ENCODE measurements at places on chromosomes 5 and 9.
A peak's percentile ranks its signal among the peaks of the same experiment; 100 is the strongest.

GRCh38 chr5:137706841-137707240, 29.0 kb downstream of the KLHL3 start:
- DNase-seq: no peak

DNA sequence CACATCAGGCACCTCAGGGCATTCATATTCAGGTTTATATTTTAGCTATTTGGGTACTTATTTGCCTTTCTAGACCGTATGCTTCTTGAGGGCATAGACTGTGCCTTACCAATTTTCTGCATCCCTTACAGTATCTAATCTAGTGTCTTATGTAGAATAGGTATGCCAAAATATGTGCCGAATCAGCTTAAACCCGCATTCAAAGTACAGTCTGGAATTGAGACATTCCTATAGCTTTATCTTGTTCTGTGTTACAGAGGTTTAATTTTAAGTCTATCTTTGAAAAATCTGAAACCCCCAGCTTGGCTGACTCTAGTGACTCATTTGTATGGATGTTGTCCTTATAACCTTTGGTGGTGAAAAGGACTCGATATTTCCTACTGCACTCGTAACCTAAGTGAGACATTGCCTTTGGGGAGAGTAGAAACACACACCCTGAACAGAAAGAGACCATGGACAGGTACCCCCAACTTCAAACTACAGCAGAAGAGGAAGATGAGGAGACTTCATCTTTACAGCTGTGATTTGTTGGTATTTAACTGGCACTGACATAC, 27.0 kb upstream of the TMOD1 start:
- DNase-seq: no peak

DNA sequence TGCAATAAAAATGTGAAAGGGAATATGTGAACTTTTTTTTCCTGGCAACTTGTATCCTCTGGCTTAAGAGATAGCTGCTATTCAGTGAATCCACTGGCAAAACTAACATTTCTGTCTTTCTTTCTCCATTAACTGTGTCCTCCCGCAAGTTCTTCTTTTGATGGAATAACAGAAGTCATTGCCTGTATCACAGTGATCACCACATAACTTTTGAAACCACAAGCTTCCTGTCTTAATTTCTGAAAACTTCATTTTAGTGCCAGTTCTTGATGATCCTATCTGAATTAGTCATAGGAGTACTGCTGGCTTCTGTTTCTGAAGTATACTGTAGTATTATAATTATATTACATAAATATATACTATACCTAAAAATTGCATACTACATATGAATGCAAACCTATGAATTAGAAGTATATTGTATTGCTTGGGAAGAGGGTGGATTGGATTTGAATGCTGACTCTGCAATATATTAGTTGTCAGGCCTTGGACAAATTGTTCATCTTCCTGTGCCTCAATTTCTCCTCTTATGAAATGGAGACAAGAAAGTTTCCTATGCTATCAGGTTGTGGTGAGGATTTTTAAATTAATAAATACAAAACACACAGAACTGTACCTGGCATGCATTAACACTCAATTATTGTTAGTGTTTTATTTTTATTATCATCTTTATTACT, 441.6 kb downstream of the CETN3 start:
- no peak for DNase-seq

DNA sequence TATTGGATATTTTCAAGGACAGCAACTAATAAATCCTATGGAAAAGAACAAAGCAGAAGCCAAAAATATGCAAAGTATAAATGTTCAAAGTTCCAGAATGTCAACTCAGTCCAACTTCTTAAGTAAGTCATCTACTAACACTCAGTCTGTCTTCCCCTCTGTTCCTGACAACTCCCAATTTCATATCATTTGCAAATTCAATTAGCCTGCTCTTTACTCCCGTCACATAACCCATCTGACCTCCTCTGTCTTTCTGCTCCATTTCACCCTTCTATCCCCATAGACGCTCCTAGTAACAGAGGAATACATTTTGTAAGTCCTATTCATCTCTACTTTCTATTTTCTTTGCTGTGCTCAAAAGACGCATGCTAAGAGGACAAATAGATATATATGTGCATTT, 659.8 kb upstream of the MEF2C start:
- no peak for DNase-seq

GRCh38 chr9:76650692-76651091, 113.5 kb upstream of the PCA3 start:
- DNase-seq: no peak

DNA sequence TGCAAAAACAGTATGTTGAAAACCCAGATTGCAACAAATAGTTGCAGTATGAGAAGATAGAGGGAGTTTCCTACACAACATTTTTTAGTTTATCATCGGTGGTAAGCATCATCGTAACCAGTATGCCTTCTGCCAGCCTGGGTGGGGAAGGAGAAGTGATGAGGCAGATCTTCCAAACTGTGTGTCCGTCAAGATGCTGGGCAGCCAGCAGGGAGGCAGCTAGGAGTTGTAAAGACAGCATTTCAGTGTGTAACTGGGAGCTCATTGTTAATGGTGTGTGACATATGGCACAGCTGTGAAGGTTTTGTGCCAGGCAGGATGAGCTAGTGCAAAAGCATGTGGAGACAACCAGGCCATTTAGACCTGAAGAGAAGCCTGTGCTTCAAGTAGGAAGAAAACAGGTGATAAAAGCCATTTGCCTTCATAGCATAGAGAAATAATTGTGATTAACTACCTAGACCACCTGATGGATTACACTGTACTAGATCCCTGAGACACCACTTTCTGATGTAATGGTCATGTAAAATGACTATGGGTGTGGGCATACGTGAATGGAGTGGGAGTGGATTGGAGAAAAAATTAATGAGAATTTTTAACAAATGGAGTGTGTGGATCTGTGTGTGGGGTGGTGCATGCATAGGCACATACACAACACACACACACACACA, 347.0 kb upstream of the ADAMTSL1 start:
- no peak for DNase-seq

GRCh38 chr9:101739311-101739710, 864 bp upstream of the GRIN3A start:
- DNase-seq: no peak

DNA sequence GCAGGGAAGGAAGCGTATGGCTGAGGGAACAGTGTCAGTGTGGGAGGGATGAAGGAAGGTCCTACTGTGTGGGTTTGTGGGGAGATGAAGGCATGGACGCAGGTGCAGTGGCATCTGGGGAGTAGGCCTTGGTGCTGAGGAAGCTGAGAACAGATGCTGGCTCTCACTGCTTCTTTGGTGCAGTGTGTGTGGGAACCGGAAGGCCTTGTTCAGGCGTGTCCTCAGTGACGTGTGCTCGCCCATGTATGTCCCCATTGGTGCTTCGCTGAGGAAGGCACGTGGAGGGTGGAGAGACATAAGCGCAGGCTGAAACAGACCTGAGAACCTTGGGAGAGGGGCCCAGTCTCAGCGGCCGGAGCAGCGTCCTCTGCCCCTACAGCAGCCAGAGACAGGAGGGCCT, 18.7 kb downstream of the ADAMTS13 start:
- no peak for DNase-seq

DNA sequence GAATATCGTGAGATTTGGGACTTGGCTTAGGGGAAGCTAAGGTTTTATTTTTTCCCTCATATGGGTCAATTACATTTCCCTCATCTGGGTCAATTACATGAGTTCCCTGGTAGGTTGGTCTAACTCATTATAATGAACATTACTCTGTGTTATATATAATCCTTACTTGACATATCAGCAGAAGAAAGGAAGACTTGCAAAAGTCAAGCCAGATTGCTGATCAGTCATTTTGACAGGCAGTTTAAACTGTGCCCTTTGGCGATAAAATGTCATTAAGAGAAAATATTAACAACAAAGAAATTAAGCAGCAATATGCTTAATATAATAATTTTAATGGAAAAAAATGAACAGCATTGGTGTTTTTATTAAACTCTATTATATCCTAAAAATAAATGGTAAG, 23.1 kb upstream of the TRPM3 start:
- DNase-seq: no peak

DNA sequence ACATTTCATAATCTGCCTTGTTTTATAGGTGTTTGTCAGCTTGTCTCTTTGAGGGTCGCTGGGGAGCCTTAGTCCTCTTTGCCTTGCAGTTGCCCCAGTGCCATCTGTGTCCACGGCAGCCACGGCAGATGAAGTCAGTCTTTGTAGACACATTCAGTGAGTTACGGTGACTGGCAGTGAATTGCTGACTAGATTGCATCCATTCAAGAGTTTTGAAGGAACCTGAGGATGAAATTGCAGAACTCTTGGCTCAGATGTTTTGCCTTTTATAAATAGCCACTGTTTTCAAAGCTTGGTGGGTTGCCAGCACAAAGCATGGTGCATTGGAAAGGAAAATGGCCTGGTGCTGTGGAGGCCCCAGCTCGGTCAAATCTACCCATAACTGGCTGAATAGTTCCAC, 125.6 kb downstream of the TRIO start:
- DNase-seq: no peak

GRCh38 chr5:124456249-124456648, 290.2 kb downstream of the ZNF608 start:
- no peak for DNase-seq

- DNase-seq: no peak
Observed at GRCh38 chr5:146682899-146683532, 167.0 kb upstream of the GPR151 start.

GRCh38 chr5:448766-449090, 5.8 kb downstream of the EXOC3 start:
- no peak for DNase-seq

DNA sequence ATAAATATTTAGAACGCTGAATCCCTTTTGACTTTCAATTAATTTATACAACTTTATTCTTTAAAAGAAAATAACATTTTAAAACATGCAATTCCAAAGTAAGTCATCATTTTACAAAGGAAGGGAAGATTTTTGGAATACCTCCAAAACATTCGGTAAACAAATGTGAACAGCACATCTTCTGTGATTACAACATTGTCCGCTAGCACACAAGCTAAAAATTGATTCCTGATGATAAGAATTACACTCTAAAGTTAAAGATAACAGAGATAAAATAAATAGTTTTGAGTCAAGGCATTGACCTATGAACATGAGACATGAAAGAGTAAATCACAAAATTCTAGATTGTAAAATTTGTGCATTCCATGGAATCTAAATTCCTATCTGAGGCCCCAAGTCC, 56.2 kb upstream of the TRAF1 start:
- DNase-seq: no peak

- no peak for DNase-seq
Observed at GRCh38 chr9:18568973-18569372, 95.0 kb downstream of the ADAMTSL1 start.

GRCh38 chr5:176959051-176959450, 47.5 kb downstream of the UIMC1 start:
- DNase-seq: peak; percentile 39

GRCh38 chr9:111527347-111527746, 2.4 kb downstream of the ZNF483 start:
- DNase-seq: no peak

GRCh38 chr5:175162036-175162435, 281.9 kb downstream of the DRD1 start:
- DNase-seq: no peak

GRCh38 chr5:35371951-35372426, 141.7 kb upstream of the PRLR start:
- DNase-seq: no peak

DNA sequence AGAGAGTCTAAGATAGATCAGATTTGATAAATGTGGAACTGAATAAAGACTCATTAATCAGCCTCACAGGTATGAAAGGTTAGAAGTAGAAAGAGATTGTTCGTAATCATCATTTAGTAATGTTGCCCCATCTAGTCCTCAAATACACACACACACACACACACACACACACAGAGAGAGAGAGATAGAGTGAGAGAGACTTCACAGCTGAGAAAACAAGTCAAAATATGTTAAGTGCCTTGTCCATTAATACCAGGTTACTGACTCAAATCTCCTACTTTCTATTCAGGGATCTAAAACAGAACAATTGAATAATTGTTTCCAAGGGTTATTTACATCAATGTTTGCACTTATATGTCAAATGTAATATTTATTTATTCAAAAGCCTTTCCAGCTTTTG, 284.6 kb downstream of the MRPS30 start:
- DNase-seq: no peak

- DNase-seq: no peak
Observed at GRCh38 chr5:174572591-174572990, 151.8 kb upstream of the MSX2 start.

DNA sequence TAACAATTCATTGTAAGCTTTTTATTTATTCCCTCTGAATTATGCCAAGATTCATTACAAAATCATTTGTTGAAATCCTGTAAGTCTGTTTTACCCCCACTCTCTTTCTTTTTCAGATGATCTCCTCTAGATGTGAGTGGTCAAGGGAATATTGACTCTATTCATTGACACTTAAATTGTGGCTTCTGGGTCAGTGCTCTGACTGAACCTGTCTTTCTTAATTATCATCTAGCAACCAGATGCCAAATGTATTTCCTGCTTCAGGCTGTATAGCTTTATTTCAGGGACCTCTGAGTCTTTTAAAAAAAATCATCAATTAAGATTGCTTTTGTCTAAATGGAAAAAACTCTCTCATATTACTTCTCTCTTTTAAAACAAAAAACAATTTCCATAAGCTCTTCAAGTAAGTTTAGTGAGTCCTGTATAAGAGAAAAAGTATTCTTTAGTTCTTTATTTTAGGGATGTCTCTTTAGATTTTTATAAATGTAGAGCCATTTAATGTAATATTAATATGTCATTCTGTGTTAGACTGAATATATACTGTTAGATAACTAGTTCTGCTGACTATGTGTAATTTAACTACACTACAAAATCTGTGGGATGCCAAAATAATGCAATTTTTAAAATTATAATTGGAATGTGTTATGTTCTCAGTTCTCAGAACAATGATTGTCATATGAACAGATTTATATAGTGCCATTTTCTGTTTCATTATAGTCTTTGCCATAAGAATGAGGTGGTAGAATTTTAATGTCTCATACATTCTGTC, 645.8 kb upstream of the EDIL3 start:
- DNase-seq: no peak

DNA sequence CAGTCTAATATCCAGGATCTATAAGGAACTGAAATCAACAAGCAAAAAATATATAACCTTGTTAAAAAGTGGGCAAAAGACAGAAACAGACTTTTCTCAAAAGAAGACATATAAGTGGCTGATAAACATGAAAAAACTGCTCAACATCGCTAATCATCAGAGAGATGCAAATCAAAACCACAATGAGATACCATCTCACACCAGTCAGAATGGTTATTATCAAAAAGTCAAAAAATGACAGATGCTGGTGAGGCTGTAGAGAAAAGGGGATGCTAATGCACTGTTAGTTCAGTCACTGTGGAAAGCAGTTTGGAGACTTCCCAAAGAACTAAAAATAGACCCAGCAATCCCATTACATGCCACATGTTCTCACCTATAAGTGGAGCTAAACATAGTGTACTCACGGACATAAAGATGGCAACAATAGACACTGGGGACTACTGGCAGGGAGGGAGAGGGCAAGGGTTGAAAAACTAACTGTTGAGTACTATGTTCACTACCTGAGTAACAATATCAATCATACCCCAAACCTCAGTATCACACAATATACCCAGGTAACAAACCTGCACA, 11.7 kb upstream of the TSSK1B start:
- no peak for DNase-seq

GRCh38 chr5:174535669-174536068, 188.7 kb upstream of the MSX2 start:
- DNase-seq: no peak

All from HEK293T (cell line).